ENCODE measurements at places on chromosomes 7 and 10. TPM values are rescaled to one million over a fixed set of nuclear protein-coding genes. Genes with fewer than 3 reads are reported as not detected.
A peak's percentile ranks its signal among the peaks of the same experiment; 100 is the strongest.

The ANKRD30A gene
- total RNA-seq: not detected

The ZNF775 gene
- total RNA-seq: 4.5 TPM

The FGFR2 gene
- total RNA-seq: not detected

DNA sequence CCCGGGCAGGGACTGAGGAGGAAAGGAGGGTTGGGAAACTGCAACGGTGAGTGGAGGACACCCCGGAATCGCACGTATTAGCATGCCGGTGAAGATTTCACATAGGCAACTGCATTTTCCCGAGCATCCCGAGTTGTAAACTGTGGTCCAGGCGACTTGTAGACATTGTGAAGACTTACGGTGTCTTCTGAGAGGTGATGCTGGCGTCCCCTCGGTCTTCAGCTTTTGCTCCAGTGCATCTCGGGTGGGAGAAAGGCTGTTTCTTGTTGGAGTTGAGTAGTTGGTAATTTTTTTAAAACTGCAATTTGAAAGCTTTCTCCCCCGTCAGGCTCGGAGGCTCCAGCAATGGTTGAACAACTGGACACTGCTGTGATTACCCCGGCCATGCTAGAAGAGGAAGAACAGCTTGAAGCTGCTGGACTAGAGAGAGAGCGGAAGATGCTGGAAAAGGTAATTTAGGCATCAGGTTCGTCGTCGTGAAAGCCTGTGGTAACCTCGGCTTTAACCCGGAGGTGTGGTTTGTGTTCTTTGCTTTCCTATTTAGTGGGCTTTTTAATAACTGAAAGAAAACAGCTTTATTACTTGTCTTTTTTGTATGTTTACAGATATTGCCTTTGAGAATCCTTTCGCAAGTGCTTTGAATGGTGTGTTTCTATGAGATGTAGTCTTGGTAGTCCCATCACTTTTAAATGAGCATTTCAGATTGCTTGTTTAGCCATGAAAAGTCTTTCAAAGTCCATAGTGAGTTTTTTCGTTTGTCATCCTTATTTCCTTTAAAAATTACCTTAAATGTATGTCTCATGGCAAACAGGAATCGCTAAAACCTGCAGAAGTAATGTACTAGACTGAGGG is 687 bp downstream of the HELLS start:
- DNase-seq: no peak
- H3K27me3 ChIP-seq: peaks cover 9% of the 10 kb centered on the region
- H3K36me3 ChIP-seq: peaks cover 17% of the 10 kb centered on the region
- H3K4me1 ChIP-seq: peaks cover 33% of the 10 kb centered on the region

DNA sequence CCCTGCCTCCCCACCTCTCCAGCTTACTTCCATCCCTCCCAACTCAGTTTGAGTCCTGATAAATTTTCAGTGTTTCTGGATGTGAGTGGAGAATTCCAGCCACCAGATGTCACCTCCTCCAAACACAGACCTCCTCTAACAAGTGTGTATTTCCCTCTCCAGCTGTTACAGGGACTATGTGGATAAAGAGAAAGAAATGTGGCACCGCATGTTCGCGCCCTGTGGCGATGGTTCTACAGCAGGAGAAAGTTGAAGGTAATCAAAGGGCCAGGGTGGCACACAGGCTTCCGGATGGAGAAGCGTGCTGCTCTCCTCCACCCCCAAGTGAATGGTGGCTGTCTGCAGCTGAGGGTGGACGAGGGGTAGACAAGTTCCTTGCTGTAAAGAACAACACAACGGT is 14.7 kb downstream of the FKBP6 start:
- no peak overlapping the region for H3K4me3 ChIP-seq
- no peaks in the 10 kb centered on the region for H3K36me3 ChIP-seq
- H3K27me3 ChIP-seq: peaks cover 5% of the 10 kb centered on the region
- H3K27ac ChIP-seq: no peak overlapping the region
- no peaks in the 10 kb centered on the region for H3K4me1 ChIP-seq

DNA sequence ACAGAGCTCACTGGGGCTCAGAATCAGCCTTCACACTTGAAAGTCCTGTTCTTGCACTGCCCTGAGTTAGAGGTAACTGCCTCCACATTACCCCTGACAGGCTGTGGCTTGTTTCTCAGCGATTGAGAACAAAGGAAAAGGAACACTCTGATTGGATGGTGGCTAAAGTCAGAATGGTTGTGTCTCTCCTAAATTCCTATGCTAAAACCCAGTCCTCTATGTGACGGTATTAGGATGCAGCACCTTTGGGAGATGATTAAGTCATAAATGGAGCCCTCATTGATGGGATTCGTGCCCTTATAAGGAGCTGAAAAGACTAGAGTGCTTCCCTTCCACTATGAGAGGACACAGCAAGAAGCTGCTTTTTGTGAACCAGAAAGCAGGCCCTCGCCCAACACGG is 38.9 kb upstream of the DGKI start:
- H3K36me3 ChIP-seq: peaks cover 41% of the 10 kb centered on the region
- H3K27ac ChIP-seq: peak overlapping the region; percentile 54

- no peaks in the 10 kb centered on the region for H3K4me1 ChIP-seq
- peaks cover 2% of the 10 kb centered on the region for H3K27me3 ChIP-seq
- no peak overlapping the region for H3K27ac ChIP-seq
- DNase-seq: no peak
Measured at GRCh38 chr7:148031811-148032210, 558.8 kb upstream of the C7orf33 start.

- H3K4me3 ChIP-seq: no peak overlapping the region
- no peaks in the 10 kb centered on the region for H3K36me3 ChIP-seq
- H3K4me1 ChIP-seq: no peaks in the 10 kb centered on the region
- no peak for DNase-seq
- H3K27me3 ChIP-seq: no peaks in the 10 kb centered on the region
Measured at GRCh38 chr7:70512144-70512543, 619.8 kb upstream of the GALNT17 start.

GRCh38 chr7:37916673-37917660 is at the start of gene SFRP4:
Gene SFRP4, minus strand, starts transcription at chr7:37916817. Its CDS starts 280 bp downstream, at chr7:37916537.
- peaks cover 59% of the 10 kb centered on the region for H3K27me3 ChIP-seq
- DNase-seq: no peak
- H3K4me3 ChIP-seq: peak within 1 kb of the TSS; percentile 15
- peaks cover 5% of the 10 kb centered on the region for H3K4me1 ChIP-seq
- no peaks in the 10 kb centered on the region for H3K36me3 ChIP-seq

DNA sequence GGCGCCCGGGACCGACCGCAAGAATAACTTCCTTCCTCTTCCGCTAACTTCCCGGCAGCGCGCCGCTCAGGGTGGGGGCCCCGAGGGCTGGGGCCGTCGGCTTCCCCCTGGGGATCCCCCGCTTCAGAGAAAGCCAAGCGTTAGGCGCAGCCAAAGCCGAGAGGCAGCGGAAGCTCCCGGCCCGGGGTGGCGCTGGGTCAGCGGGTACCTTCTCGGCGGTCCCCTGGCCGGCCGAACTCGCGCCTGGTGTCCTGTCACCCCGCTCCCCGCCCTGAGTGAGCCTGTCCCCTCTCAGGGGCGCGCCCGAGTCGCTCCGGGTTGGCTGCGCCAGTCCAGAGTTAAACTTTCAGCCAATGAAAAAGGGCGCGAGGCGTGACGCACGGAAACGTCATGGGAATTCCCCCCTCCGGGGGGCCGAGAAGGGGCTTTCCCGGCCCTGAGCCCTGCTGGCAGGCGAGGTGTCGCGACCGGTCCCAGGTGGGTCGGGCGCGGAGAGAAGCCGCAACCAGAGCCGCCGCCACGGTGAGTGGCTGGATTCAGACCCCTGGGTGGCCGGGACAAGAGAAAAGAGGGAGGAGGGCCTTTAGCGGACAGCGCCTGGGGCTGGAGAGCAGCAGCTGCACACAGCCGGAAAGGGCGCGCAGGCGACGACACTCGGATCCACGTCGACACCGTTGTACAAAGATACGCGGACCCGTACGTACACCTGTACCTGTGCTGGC is 1.3 kb upstream of the NFKB2 start:
- H3K27me3 ChIP-seq: no peaks in the 10 kb centered on the region
- DNase-seq: peak; percentile 99
- peaks cover 30% of the 10 kb centered on the region for H3K36me3 ChIP-seq
- H3K27ac ChIP-seq: peak overlapping the region; percentile 97
- peak overlapping the region; percentile 90 for H3K4me3 ChIP-seq

All from activated T-helper 1 cell treated with anti-CD3 and anti-CD28 coated beads, Interleukin-12 subunit alpha, Interleukin-12 subunit beta, Interleukin-2, Interleukin-4 antibody, amounts not matched to agents 30 ng/mL and 10 ng/mL and 1 ng/mL, durations not matched to agents 14 hours and 24 hours and 36 hours (primary cell).